ENCODE measurements at places on chromosomes 7 and 10.

- no peak for DNase-seq
These were observed 1.1 kb upstream of the MKLN1 start for GRCh38 chr7:131326576-131326975.

DNA sequence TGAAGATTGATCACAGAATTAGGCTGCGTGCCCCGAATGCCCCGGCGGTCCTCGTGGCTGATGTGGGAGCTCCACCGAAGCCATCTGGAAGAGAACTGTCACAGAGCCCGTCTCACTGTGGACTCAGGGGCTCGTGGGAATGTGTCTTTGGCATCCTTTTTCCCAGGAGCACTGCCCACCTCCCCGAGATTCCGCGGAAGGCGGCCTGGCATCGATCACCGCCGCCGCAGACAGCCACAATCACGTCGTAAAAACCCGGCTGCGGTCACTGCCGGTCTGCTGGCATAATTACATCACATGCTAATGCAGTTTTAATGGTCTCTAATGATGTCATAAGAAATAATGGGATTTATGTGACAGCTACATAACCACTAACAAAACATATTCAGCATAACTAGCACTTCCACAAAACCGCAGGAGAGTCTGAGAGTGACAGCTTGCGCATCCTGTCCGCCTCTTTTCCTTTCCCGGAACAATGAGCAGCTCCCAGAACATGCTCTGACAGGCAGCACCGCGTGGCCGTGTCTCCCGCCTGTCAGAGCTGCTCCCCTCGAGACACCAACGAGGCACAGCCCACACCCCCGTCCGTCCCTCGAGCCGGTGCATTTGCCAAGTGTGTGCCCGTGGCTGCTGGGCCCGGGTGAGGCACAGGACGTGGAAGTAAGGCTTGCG, 490.0 kb downstream of the PTPRN2 start:
- DNase-seq, result no peak

GRCh38 chr10:58384095-58384494, 1.1 kb upstream of the TFAM start:
- no peak for DNase-seq

DNA sequence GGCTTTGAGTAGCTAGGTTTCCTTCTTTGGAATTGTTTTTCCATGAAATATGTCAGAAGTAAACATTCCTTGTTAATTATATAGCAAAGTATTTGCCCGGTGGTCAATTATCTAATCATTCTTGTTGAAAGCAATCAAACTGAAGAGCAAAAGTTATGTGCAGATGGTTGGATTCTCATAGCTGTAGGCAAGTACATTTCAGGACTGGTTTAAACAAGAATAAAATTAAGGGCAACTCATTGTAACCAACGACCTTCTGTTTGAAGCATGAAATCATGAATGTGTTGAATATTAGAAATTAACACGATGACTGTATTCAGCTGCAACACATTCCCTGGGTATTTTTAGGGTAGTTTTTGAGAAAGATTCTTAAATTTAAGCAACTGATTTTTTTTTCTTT, 61.8 kb upstream of the NMT2 start:
- DNase-seq, result no peak

- DNase-seq, result no peak
These were observed 268.1 kb upstream of the FZD8 start for GRCh38 chr10:35910234-35910633.

GRCh38 chr7:41098402-41098801, 604.5 kb downstream of the INHBA start:
- DNase-seq, result no peak

All from stimulated activated CD4-positive, alpha-beta T cell treated with anti-CD3 and anti-CD28 coated beads, TNF-alpha, amount 100 ng/mL, for 24 hours (primary cell).